ENCODE measurements at places on chromosomes 1 and 21. TPM values are rescaled to one million over a fixed set of nuclear protein-coding genes. Genes with fewer than 3 reads are reported as not detected.
A peak's percentile ranks its signal among the peaks of the same experiment; 100 is the strongest.

DNA sequence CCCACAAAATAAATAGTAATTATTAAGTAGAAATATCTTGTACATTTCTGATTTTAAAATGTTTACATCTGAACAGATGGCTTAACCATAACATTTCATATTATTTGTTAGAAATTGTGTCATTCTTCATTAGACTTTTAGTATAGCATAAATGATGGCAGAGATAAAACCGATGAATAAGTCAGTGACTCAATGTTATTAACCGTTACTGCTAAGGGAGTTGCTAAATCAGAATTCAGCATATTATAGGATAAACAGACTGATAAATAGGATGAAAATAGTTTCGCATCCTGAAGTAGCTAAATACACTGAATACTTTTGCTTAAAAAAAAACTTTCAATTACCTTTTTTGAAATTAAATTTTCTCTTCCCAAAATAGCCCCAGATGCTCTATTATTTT, 610.6 kb upstream of the ZP4 start:
- no peak for DNase-seq

GRCh38 chr1:150066328-150066727, 1.2 kb upstream of the VPS45 start:
- DNase-seq, result no peak

- no peak for DNase-seq
Observed at GRCh38 chr1:172394811-172395210, 25.7 kb upstream of the C1orf105 start.

ATAD3C gene
- total RNA-seq, result 0.44 TPM

GRCh38 chr1:94926915-94927404, at the start of gene CNN3:
CNN3 (minus strand) TSS chr1:94927110; CDS start chr1:94926894, 216 bp downstream.
- peak; percentile 98 for DNase-seq

ERVH48-1 gene
- not detected for total RNA-seq

- no peak for DNase-seq
Observed at GRCh38 chr1:8691662-8692061, 125.8 kb downstream of the RERE start.

- DNase-seq, result no peak
Observed at GRCh38 chr1:167627865-167628641, 2.0 kb upstream of the RCSD1 start.

- DNase-seq, result no peak
Observed at GRCh38 chr1:226962421-226963391, 22.6 kb downstream of the COQ8A start.

FGR gene
- not detected for total RNA-seq
